ENCODE measurements at places on chromosomes 12 and 14.
A peak's percentile ranks its signal among the peaks of the same experiment; 100 is the strongest.

GRCh38 chr12:93813972-93814821 is 137.0 kb downstream of the CRADD start:
- DNase-seq: peak; percentile 7

DNA sequence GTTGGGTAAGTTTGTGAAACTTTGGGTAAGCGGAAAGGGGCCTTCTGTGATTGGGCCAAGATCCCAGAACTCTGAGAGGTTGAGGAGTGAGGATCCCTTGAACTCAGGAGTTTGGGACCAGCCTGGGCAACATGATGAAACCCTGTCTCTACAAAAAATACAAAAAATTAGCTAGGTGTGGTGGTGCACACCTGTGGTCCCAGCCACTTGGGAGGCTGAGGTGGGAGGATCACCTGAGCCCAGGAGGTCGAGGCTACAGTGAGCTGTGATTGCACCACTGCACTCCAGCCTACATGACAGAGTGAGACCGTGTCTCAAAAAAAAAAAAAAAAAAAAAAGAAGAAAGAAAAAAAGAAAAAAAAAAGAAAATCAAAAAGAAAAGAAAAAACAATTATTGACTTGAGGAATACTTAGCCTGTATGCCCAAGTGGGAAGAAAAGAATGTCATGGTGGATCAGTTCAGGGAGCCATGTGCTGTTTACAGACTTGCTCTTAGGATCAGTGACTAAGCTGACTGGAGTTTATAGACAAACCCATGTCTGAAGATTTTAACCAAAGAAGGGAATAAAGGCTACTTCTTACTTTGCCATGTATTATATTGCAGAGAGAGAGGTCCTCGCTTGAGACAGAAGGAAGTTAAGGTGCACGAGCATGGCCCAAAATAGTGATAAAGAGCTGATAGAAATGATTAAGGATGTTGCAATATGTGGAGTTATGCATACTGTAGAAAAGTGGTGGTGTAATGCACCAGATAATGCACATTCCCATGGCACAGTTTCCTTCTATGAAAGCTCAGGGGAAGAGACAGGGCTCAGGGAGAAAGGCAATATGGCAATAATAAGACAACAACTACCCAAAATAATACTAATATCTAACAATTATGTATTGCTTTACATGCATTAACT is 881 bp downstream of the HSD17B6 start:
- no peak for DNase-seq

DNA sequence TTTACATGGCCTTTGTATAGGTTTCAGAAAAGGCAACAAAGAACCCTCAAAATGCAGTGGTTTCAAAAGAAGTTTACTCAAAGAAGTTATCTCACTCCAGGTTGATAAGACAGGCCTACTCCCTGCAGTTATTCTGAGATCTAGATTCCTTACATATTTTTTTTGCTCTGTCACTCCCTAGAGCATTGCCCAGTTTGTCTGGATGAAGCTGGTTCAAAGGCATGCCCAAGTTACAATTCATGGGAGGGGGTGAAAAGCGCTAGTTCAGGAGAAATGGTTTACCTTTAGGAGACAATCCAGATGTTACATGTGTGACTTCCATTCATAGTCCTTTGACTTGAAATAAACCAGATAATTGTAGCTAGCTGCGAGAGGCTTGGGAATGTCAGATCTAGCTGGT is 115.0 kb downstream of the TPH2 start:
- DNase-seq: no peak

GRCh38 chr12:112353393-112353792 is 28.8 kb downstream of the HECTD4 start:
- DNase-seq: no peak

GRCh38 chr12:116337312-116337711 is 59.8 kb upstream of the MED13L start:
- no peak for DNase-seq

DNA sequence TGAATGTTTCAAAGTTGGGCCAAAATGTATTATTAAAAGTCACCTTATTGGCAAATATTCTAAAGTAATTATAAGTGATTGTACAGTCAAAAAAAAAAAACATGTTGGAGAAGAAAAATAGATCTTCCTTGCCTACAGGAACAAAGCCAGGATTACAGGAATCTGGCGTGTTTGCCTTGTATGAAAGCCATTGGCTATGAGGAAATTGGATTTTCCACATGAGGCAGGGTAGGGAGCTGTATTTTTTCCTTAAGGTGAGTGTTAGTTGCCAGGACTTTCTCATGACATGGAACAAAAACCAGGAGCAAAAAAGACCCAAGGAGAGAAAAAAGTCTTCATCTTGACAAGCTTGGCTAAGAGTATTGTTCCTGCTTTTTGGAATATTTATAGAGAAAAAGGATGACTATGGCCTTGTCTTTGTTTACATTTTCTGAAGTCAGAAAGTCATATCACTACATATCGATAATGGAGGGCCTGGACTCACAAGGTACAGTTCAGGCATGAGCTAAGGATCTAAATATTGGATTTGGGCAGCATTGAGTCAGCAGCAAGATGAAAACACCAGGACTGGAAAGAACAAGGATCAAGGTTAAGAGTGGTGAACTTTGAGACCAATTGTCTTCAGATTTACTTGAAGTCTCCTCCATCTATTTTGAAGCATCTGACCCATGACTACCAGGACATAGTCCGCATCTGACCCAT is 68.4 kb upstream of the FLRT2 start:
- no peak for DNase-seq

GRCh38 chr14:71130491-71131179 is 223.4 kb downstream of the PCNX1 start:
- no peak for DNase-seq

DNA sequence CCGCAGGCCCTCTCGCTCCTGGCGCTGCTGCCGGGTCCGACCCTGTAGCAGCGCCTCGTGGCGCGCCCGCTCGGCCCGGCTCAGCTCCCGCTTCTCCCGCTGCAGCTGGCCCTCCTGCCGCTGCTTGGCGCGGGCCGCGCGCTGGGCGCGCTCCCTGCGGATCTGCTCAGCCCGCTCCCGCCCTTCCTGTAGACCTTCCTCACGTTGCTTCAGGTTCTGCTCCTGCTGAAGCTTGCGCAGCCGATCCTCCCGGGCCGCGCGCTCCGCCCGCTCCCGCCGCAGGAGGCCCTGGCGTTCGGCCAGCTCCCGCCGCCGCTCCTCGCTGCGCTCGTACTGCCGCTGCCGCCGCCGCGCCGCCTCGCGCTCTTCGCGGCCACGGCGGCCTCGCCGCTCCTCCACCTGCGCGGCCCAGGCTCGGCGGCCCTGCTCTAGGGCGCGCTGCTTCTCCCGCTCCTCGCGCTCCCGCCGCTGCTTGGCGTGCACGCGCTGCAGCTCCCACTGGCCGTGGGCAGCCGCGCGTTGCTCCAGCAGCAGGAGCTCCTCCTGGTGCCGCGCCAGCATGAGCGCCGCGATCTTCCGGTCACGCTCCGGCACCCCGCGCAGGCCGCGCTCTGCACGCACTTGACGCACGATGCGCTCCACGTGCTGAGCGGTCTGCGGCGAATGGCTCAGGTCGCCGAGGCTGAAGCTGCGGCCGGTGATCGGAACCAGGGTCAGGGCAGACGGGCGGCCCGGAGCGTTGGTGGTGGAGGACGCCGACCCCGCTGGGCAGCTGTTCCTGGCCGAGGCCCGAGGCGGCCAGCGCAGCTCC is 2.4 kb downstream of the CCDC177 start:
- DNase-seq: no peak

DNA sequence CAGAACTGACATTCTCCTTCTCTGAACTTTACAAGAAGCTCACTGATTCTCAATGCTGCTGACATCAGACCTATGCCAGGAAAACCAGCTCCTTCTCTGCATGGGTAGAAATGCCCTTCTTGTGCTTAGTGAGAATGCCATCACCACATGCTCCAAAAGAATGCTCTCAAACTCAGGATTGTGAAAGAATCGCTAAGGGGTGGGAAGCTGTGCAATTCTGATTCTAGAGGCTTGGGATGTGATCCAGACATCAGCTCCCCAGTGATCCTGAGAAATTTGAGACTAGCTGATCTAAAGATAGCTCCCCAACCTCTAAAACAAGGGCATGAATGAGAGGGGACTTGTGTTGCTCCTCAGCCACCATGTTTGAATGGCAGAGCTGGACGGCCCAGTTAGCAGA is 113.2 kb downstream of the DPF3 start:
- no peak for DNase-seq

DNA sequence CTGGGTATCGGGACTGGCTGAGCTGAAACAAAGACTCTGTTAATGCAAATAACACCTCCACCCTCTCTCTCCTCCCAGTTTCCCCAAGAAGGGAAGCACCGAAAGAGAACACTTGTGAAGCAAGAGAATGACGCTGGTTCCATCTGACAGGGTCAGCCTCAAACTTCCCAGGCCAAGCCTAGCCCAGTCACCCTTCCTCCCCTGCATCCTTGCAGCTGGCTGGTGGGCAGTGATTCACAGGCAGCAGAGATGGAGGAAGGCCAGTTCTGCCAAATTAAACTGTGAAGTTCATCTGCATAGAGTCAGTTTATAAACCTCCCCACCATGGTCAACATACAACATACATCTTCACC is 2.8 kb downstream of the LRRC74A start:
- no peak for DNase-seq

- no peak for DNase-seq
These were observed 36.5 kb downstream of the ZC3H14 start for GRCh38 chr14:88599326-88599725.

DNA sequence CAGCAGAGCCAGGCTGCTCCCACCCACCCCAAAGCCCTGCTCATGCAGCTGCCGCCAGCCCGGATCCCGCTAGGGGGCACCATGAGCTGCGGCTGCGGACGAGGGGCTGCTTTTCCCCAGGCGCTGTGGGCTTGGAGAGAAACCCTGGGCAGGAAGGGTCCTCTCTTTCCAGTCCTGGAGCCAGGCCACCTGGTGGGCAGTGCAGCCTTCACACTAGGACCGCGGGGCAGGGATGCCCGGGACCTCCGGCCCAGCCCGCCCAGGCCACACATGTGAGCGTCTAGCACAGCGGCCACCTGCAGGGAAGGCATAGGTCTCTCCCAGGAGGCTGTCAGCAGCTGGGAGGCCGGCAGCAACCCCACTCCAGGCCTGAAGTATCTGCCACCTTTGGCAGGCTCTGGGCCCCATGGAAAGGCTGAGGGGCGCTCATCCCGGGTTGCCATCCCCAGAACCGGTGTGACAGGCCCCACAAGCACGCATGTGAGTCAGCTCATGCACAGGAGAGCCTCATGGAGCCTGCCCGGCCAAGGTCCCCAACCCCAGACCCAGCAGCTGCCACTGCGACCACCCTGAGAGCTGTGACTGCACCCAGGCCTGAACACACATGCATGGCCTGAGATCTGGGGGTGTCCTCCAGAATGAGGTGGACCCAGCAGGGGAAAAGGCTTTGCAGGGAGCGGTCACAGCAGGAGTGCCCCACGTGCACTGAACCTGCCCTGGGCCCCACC is 280.0 kb upstream of the RTL1 start:
- no peak for DNase-seq

- no peak for DNase-seq
These were observed 9.3 kb upstream of the ATP2B1 start for GRCh38 chr12:89717759-89718523.

GRCh38 chr12:89893972-89894706 is 185.5 kb upstream of the ATP2B1 start:
- DNase-seq: no peak

Measured in activated CD4-positive, alpha-beta T cell treated with anti-CD3 and anti-CD28 coated beads, Interleukin-2, Interleukin-4, amounts not matched to agents 100 ng/mL and 50 ng/mL, durations not matched to agents 16 hours and 8 hours (primary cell).